ENCODE measurements at places on chromosomes 7 and 10. TPM values are rescaled to one million over a fixed set of nuclear protein-coding genes. Genes with fewer than 3 reads are reported as not detected.

The MACC1 gene
- total RNA-seq = 0.09 TPM

DNA sequence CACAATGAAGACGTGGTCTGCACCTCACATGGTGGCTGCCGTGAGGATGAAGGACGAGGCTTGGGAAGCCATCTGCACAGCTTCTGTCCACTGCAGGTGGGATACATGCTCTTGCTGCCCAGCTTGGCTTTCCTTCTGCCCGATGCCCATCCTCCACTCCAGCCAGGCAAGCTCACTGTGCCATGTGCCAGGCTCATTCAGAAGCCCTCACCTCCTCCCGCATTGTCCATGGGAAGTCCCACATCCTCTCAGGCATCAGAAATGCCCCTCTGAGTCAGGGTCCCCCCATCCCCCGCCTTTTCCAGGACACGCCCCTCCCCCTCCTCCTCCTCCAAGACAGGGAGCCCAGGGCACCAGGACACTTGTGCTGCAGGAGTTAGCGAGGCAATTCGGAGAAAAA is 4.6 kb upstream of the NOM1 start:
- DNase-seq = no peak

The KCND2 gene
- 1.3 TPM for total RNA-seq

- no peak for DNase-seq
Measured at GRCh38 chr10:33143160-33143728, 185.2 kb upstream of the ITGB1 start.

- DNase-seq = no peak
Measured at GRCh38 chr7:63067897-63068585, 930.6 kb upstream of the ZNF722 start.

GRCh38 chr10:129039406-129040370 is 427.4 kb upstream of the MGMT start:
- DNase-seq = peak; percentile 57

The CTAGE15 gene
- total RNA-seq = 0.13 TPM

DNA sequence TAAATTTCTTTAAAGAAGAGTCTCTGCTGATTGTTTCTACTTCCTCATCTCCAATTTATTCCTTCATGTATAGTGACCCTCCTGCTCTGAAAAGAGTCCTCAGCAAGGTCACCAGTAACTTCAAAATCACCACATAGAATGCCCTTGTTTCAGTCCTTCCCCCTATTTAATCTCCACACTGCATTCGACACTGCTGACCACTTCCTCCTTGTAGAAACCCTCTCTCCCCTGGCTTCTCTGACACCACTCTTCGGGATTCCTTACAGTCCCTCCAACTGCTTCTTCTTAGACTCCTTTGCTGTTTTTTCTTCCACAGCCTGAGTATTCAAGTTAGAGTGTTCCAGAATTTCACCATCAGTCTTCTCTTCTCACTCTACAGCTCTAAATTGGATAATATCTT is 89.5 kb downstream of the VPS41 start:
- no peak for DNase-seq

- DNase-seq = no peak
Measured at GRCh38 chr10:78284381-78284780, 250.7 kb downstream of the RPS24 start.

GRCh38 chr10:128739930-128740329 is 613.7 kb upstream of the MKI67 start:
- DNase-seq = no peak

GRCh38 chr7:70944516-70944915 is 187.4 kb upstream of the GALNT17 start:
- no peak for DNase-seq

GRCh38 chr10:60952067-60952845 is 8.3 kb upstream of the RHOBTB1 start:
- DNase-seq = no peak

The ZKSCAN5 gene
- 10.7 TPM for total RNA-seq

The SLC39A12 gene
- 0.04 TPM for total RNA-seq

GRCh38 chr7:14752301-14752700 is 150.2 kb downstream of the DGKB start:
- DNase-seq = no peak

GRCh38 chr10:130498934-130499333 is 362.7 kb downstream of the GLRX3 start:
- DNase-seq = no peak

- peak; percentile 45 for DNase-seq
Measured at GRCh38 chr10:94065362-94065761, 71.6 kb downstream of the PLCE1 start.

DNA sequence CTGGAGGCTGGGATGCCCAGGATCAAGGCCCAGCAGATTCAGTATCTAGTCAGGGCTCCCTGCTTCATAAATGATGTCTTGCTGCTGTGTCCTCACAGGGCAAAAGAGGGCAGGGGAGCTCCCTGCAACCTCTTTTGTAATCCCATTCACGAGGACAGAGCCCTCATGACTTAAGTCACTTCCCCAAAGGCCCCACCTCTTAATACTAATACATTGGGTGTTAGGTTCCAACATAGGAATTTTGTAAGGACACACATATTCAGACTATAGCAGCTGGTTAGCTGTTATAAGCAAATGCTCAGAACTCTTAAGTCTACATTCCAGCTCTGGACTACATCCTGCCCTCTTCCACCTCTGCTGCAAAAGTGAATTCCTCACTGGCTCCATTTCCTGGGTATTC is 63.0 kb downstream of the VOPP1 start:
- peak; percentile 30 for DNase-seq

Measured in muscle of leg (tissue), 16 donors.